CD4-positive, alpha-beta T cell treated with Interleukin-2 at 100 ng/mL for 4 hours (primary cell): ENCODE measurements at places on chromosomes 2 and 18.

- no peak for DNase-seq
These were observed 496.9 kb upstream of the HNMT start for GRCh38 chr2:137467246-137467862.

GRCh38 chr18:38427736-38428135 lies 862.1 kb upstream of the CELF4 start:
- no peak for DNase-seq

DNA sequence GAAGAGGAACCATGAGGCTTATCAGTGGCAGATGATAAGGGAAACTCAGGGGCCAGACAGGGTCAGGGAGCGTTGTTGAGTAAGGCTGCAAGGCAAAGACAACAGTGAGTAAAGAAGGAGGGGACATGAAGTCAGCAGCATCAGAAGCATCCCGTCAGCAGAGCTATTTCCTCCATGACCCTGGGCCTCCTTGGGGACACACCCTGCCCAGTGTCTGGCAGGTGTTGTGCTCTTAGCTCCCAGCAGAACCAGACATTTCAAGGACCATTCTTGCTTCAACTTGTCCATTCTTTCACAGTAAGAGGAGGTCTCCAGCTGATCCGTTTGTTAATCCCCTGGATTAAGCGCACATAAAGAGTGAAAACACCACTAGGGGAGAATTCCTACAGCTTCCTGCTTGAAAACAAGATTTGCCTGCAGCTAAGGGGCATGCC lies 88.7 kb upstream of the MEIS1 start:
- DNase-seq: no peak

- DNase-seq: no peak
These were observed 67.3 kb downstream of the PARD6G start for GRCh38 chr18:80179857-80180558.

DNA sequence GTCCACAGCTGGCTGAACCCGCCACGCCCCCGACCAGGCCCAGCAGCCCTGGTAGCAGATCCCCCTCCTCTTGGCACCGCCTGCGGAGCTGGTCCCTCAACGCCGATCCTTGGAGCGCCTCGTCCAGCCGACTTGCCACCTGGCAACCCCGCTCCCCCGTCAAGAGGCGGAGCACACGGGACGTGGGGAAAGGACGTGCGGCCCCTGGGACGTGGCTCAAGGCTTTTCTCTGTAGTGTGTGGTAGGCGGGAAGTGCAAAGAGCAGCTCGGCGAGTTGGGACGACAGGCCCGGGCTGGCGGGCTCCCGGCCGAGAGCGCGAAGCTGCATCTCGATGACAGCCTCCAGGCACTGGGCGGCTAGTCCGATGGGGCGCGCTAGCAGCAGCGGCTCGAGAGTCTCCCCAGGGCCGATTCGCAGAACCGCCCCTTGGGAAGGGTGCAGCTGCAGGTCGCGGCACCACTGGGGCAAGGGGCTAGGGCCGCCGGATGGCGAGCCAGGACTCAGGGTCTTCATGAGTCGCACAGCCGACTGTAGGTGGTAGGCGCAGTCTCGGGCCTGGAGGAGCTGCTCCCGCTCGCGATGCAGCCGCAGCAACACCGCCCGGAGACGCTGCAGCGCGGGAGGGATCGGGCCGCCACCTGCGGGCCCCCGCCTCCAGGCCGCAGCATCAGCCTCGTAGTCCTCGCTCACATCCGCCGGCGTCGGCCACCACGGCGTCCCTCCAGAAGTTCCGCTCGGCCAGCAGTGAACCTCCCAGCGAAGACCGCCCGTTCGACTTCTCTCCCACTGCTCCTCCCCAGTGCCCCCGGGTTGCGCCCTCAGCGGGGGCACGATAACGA lies 617 bp downstream of the CCDC142 start:
- DNase-seq: peak; percentile 55
